ENCODE measurements at places on chromosomes 4 and X. TPM values are rescaled to one million over a fixed set of nuclear protein-coding genes. Genes with fewer than 3 reads are reported as not detected.

GRCh38 chrX:120262859-120263708, 12.5 kb downstream of the ZBTB33 start:
- DNase-seq, result no peak

RBM46 gene
- 0.31 TPM for total RNA-seq

YY2 gene
- 0.94 TPM for total RNA-seq

GRCh38 chr4:106494066-106494465, 125.5 kb upstream of the GIMD1 start:
- DNase-seq, result no peak

DNA sequence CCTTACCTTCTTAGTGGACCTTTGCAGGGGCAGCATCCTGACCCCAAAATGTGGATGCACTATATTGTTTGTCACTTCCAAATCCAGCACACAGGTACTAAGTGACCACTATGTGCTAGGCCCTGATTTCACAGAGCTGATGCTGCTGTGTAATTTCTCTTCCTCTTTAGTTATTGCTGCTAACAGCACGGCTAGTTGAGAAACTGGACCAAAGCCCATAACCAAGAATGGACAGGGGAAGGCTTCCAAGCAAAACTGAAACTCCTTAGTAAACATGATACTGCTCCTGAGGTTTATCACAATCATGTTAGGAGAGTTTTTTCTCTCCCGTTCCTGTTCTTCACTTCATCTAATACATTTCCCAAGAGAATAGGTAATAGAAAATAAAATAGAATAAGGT, 172.9 kb upstream of the TTC29 start:
- DNase-seq, result no peak

SSX2 gene
- total RNA-seq, result not detected

KCND1 gene
- total RNA-seq, result 1.1 TPM

DNA sequence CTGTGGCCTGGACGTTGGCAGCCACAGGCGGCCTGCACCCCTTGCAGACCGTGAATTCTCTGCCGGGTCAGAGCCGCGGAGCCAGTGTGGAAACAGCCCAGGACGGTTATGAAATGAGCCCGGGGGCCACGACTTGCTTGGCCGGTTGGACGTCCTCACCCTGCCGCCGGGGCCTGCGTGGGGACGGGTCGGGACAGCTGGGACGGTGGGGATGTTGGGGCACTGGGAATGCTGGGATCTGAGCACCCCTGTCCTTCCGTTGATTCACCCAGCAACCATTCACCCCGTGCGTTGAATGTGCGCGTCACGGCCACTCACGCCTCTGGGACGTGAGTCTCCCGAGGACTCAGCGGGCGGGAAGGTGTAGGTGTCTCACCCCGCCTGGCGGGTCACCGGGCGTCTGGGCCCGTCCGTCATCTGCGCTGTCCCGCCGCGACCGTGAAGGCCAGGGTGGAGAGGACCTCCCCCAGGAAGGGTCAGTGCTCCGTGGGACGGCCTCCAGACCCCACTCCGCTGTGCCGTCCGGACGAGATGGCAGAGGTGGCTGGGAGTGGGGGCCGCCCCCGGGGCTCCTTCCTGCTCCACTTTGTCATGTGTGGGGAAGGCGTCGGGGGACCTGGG, 4.5 kb upstream of the PLCXD1 start:
- no peak for DNase-seq

CLDN24 gene
- total RNA-seq, result not detected

CCSER1 gene
- total RNA-seq, result 246 TPM

GRCh38 chr4:165512424-165512823, 133.6 kb downstream of the CPE start:
- no peak for DNase-seq

GRCh38 chr4:173280998-173281397, 53.2 kb downstream of the HMGB2 start:
- DNase-seq, result no peak

- DNase-seq, result no peak
Observed at GRCh38 chr4:10011277-10011676, 10.0 kb downstream of the SLC2A9 start.

BEX2 gene
- 101 TPM for total RNA-seq

ART3 gene
- total RNA-seq, result 0.78 TPM

KLHL34 gene
- total RNA-seq, result under 0.01 TPM

CASP6 gene
- 13.6 TPM for total RNA-seq

GPR173 gene
- total RNA-seq, result 27.0 TPM

GRCh38 chrX:123924186-123924585, 37.3 kb upstream of the STAG2 start:
- no peak for DNase-seq

GRCh38 chr4:5122114-5122513, 70.8 kb downstream of the STK32B start:
- no peak for DNase-seq

DNA sequence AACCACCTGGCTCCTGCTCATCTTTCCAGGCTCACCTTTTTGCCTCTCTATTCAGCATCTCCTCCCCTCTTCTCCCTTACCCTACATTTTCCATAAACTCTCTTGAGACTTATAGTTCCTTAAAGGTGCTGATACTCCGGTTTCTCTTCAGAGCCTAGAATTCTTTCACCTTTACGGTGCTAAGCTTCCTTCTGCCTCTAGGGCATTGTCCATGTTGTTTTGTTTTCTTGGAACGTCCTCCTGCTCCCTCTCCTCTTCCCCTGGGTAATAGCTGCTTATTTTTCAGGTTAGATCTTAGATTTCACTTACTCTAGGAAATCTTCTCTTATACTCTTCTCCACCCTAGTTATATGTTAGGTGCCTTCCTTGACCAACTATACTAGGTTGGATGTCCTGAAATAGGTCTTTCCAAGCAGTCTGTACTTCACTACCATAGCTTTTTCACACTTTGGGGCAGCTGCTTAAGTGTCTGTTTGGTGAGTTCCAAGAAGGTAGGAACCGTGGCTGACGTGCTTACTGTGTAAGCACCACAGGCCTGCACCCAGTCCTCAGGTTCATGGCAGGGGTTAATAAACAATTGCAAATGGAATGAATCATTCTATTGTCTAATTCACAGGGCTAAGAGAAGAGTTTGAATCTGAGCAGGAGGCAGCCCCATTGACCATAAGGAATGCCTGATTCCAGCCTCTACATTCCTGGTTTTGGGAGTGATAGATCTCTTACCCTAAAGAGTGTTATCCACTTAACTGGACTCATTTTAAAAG, 227.5 kb downstream of the MGST2 start:
- no peak for DNase-seq

DNA sequence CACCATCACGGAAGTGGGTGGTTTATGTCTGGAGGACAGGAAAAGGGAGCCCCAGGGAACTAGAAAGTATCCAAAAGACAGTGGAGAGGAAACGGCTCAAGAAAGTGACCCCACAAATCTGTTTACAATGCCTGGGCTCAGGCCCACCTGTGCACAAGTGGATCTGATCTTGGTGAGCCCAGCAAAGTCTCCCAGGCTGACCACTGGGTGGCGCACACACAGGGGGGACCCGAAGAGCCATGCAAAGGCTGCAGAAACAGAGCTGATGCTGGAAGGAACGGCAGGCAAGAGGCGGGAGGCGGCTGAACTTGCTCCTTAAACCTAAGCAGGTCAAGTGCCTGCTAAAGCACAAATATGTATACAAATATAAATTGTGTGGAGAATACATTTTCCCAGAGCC, 9.6 kb downstream of the HAUS7 start:
- DNase-seq, result peak; percentile 22

DNA sequence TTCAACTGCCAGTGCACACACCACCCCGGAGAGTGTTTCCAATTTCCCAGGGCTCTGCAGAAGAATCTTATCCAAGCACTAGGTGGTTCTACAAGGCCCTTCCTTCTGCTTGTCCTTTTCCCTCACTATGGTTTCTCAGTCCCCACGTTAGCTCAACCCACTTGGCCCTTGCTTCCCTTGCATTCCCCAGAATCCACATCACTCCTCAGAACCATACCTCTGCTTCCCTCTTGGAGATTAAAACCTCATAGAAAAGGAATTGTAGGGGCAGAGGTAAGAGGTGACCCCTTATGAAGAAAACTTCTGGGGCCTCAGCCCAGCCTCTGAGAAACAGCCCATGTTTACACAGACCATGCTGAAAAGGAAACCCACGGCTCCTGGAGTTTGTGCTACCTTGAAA, 42.4 kb downstream of the TSPAN5 start:
- no peak for DNase-seq

- DNase-seq, result no peak
Observed at GRCh38 chrX:122835886-122836285, 348.2 kb upstream of the GRIA3 start.

SATL1 gene
- 1.2 TPM for total RNA-seq

BGN gene
- 1.9 TPM for total RNA-seq

GRCh38 chr4:133537780-133538281, 388.7 kb downstream of the PCDH10 start:
- DNase-seq, result no peak

GRCh38 chr4:155371432-155372043, 5.2 kb downstream of the MAP9 start:
- DNase-seq, result no peak

Data from occipital lobe (tissue), 3 donors.